ENCODE measurements at places on chromosomes 11 and 22.

DNA sequence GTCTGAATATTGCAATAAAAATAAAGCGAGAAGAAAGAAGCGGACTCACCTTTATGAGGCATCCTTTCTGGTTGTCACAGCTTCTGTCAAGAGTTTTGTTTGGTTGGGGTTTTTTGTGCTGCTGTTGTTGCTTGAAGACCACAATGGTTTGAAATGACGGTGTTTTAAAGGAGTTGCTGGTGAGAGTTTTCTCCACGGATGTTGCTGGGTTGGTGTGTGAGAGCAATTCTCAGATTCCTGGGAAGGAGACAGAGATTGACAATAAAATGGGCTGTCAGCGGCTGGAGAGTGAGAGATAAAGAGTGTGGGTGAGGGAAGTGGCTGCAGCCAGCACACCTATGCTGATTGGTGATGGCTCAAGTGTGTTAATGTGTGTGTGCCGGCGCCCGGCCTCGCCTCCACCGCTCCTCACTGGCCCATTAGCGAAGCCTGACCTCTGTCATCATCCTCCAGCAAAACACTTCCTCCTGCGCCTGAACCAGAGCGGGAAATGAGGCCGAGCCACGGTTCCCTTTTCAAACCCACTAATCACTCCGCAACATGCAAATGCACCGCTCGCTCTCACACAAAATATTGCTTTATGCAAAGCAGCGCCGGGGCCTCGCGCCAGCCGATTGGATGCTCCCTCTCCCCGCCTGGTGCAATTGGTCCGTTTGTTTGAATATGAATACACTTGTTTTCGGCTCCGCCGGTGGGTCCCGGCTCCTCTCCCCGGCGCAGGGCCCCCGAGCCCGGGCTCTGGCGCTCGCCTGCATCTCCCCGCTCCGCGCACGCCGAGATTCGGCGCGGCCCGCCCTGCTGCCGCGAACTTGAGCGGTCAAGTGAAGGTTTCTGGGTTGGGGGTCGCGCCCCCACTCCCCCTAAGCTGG is at the start of gene PAX6:
PAX6 (minus strand) TSS at position 544 of the 869 bp plus-strand sequence. CDS start 4,911 bp downstream, outside the sequence.
- DNase-seq: peak; percentile 50
- no peaks in the 10 kb centered on the region for H3K36me3 ChIP-seq
- peak within 1 kb of the TSS; percentile 49 for H3K4me3 ChIP-seq
- H3K27ac ChIP-seq: no peak within 1 kb of the TSS
- H3K4me1 ChIP-seq: peaks cover 16% of the 10 kb centered on the region

DNA sequence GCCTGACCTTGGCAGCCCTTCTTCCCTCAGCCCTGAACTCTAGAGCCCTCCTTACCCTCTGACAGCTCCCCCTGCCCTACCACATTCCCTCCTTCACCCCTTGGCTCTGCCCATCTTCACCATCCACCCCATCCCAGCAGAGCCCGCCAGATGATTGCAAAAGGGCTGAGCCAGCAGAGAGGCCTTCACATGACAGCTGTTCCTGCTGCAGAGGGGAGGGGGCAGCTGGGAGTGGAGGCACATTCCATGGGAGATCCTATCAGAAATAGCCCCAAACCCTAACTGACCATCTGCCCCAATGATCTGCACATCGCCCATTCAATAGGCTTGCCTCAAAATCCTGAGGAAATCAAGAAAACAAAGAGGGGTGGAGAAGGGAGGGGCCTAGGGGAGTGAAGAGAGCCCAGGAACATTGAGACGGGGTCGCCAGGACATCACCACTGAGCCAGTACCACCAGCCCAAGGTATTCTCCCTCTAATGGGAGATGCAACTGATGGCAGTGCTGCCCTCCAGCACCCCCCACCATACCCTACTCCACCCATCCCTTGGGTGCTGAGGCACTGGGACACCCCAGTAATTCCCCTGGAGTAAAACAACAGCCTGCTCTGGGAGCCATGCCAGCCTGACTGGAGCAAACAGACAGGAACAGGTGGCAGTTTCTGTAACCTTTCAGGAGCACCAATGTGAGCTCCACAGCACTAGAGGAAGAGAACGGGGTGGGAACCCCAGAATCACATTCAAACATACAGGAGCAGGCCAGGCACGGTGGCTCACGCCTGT is 8.0 kb upstream of the AHNAK start:
- H3K27me3 ChIP-seq: no peaks in the 10 kb centered on the region
- H3K36me3 ChIP-seq: peaks cover 33% of the 10 kb centered on the region
- peak overlapping the region; percentile 96 for H3K27ac ChIP-seq

GRCh38 chr22:19988965-19989724 is 27.5 kb downstream of the ARVCF start:
- no peak overlapping the region for H3K27ac ChIP-seq
- H3K4me3 ChIP-seq: no peak overlapping the region
- no peaks in the 10 kb centered on the region for H3K36me3 ChIP-seq
- no peaks in the 10 kb centered on the region for H3K27me3 ChIP-seq
- H3K4me1 ChIP-seq: peaks cover 23% of the 10 kb centered on the region

DNA sequence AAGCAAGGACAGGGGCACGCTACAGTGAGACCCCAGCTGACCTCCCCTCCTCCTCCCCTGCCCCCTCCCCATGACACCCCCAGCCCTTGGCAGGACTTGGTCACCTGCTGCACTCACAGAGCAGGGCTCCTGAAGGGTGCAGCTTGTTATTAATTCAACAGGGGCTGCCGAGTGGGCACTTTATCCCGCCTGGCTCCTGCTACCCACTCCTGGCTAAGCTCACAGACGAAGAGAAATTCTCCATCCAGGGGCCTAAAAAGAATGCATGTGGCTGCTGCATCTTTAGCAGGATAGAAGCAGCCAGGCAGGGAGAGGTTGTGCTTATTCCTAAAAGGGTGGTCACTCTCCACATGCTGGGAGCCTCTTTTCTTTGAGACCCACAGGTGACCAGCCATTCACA is 40.3 kb downstream of the GALNT18 start:
- H3K27ac ChIP-seq: no peak overlapping the region
- peaks cover 35% of the 10 kb centered on the region for H3K4me1 ChIP-seq
- H3K4me3 ChIP-seq: no peak overlapping the region
- no peaks in the 10 kb centered on the region for H3K36me3 ChIP-seq
- no peaks in the 10 kb centered on the region for H3K27me3 ChIP-seq
- peak; percentile 26 for DNase-seq

- DNase-seq: no peak
- H3K27me3 ChIP-seq: peaks cover 25% of the 10 kb centered on the region
- H3K36me3 ChIP-seq: no peaks in the 10 kb centered on the region
Measured at GRCh38 chr22:30697975-30698374, 3.3 kb downstream of the OSBP2 start.

Measured in SJSA1 (cell line).